ENCODE measurements at places on chromosomes 16 and 17.

GRCh38 chr17:16878606-16879005, 93.3 kb downstream of the TNFRSF13B start:
- no peak for DNase-seq

- no peak for DNase-seq
Measured at GRCh38 chr17:82158825-82159224, 53.8 kb downstream of the CCDC57 start.

DNA sequence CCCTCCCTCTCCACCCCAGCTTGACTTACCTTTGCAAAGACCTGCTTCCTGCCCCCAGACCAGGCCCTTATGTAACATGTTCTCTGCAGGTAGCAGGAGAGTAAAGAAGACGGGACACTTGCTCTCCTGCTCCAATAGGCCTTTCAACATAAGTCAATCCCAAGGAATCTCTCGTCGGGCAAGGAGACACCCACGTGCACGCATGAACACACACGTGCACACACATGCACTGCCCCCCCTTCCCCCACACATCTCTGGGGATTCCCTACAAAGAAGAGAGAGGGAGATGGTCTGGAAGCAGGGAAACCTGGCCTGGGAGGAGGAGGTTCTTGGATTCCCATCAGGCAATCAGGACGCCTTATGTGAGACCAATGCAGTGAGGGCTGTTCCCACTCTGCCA, 41.4 kb downstream of the ABCC12 start:
- no peak for DNase-seq

GRCh38 chr17:18858567-18859245, 775 bp downstream of the PRPSAP2 start:
- no peak for DNase-seq

DNA sequence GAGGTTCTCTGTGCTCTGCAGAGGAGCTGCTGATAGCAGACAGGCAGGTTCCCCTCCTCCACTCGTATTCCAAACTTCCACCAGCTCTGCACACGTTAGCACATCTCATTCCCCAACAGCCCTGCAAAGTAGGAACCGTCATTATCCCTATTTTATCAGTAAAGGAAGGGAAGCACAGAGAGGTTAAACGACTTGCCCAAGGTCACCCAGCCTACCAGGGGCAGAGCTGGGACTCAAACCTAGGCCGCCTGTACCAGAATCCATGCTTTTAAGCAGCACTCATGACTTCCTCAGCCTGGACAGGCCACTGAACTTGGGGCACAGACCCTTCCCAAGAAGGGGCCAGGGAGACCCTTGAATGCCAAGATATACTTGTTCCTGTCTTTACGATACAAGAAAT, 75.2 kb downstream of the CRISPLD2 start:
- DNase-seq: no peak

GRCh38 chr17:76983075-76983775, 115.0 kb downstream of the MGAT5B start:
- DNase-seq: no peak

DNA sequence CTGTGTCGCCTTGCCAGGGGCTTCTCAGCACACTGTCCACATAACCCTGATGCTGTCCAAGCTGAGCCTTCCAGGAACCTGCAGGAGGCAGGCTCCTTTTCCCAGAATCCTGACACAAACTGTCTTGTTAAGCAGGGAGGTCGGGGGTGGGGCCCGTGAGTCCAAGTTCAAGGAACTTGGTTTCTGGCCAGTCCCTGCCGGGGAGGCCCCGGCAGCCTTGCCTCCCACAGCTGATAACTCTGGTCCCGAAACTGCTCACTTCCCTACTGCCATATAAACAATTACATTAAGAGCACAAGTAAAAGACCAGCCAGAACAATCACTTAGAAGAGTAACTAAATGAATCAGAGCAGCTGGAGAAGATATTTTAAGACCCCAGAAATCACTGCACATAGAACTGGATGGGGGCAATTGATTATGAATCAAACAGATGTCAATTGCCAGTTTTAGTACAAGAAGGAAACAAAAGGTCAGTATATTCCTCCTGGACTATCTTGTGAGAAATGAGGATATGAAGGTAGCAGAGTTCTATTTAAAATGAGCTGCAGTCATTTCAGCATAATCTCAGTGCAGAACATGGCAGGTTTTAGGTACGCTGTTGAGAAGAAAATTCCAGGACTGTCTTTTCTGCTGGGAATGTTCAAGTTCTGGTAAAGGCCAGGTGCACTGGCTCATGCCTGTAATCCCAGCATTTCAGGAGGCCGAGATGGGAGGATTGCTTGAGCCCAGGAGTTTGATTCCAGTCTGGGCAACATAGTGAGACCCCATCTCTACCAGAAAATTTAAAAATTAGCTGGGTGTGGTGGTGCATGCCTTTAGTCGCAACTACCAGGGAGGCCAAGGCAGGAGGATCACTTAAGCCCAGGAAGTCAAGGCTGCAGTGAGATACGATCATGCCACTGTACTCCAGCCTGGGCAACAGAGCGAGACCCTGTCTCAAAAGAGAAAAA, 169.8 kb downstream of the PITPNC1 start:
- no peak for DNase-seq

- DNase-seq: no peak
Measured at GRCh38 chr17:27520491-27521185, 64.4 kb downstream of the KSR1 start.

GRCh38 chr16:29991571-29991904, 3.9 kb downstream of the HIRIP3 start:
- DNase-seq: no peak

DNA sequence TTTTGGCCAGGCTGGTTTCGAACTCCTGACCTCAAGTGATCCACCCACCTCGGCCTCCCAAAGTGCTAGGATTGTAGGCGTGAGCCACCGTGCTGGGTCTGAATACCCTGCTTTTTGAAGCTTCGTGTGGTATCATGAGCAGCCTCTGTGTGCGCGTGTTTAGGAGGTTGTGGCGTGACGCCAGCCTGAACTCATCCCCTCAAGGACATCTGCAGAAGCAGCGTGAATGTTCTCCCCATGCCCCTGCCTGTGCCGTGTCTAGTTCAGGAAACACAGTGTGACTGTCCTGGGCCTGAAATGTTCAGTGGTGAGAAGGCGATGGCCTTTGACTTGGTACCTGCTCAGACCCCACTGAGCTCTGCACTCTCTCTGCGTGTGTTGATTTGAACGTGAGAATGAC, 35.6 kb downstream of the RNF213 start:
- DNase-seq: no peak

DNA sequence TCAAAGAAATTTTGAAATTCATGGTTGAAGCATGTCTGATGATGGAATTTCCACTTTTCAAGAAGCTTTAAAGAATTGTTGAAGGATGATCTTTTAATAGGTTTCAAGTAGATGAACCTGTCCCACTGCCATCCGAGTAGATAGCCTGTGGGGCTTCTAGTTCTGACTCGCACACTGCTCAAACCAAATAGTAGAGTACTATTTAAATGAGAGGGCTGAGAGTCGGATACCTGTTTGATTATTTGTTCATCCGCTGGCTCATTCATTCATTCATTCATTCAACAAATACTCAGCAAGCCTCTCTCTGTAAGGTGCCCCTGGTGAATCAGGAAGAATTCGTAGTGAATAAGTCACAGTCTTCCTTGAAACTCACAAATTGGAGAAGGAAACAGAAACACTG, 108.2 kb upstream of the IRX5 start:
- DNase-seq: no peak

- DNase-seq: no peak
Measured at GRCh38 chr17:7523033-7523432, 25.8 kb upstream of the TNFSF12 start.

- no peak for DNase-seq
Measured at GRCh38 chr17:73234736-73235135, 26.9 kb downstream of the CPSF4L start.

DNA sequence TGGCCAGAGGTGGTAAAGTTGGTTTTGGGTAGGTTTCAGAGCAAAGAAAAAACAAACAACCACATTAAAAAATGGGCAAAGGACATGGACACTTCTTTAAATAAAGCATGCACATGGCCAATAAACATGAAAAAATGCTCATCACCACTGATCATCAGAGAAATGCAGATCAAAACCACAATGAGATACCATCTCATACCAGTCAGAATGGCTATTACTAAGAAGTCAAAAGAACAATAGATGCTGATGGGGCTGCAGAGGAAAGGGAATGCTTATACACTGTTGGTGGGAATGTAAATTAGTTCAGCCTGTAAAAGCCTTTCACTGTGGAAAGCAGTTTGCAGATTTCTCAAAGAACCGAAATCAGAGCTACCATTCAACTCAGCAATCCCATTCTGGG, 598.4 kb upstream of the SOX9 start:
- DNase-seq: no peak

DNA sequence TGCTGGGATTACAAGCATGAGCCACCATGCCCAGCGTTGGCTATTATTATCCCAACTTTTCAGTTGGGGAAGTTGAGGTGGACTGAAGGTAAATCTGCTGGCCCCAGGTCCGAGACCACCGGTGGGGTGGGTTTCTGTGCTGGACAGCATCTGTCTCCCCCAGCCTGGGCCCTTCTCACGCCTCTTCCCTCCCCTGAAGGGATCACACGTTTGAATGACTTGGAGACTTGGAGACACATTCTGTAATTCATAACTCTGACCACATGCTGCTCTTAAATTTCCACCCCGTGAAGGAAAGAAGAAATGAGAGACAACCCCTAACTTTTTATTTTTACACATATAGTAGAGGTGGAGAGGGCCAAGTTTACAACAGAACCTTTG, 109.8 kb downstream of the MSI2 start:
- DNase-seq: no peak

- DNase-seq: no peak
Measured at GRCh38 chr16:24852281-24852721, 6.5 kb downstream of the SLC5A11 start.

DNA sequence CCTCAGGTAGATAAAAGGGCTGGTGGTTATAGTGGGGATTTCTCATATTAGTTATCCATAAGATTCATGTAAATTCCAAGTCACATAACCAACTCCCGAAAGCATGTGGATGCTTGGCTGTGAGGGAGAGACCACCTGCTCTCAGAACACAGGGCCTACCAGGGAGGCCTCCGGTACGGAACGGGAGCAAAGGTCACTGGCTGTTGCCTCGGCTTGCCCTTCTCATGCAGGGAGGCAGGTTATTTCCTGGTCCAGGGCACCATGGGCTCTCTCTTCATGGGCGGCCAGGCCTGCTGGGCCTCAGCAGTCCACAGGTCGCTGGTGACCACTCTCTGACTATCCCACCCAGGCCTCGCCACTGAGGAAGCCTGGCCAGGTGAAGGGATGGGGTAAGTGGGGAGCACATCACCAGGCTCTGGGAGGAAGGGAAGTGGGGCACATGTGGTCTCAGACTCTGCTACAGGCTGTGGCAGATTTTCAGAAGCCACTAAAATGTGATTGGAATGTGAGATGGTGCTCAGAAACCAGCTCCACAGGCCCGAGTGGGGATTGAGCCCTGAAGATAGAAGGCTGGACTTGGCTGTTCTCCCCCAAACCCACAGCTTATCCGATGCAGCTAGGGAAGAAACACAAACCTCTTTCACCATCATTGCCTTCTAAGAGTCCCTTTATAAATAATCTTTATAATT, 45.4 kb downstream of the HNF1B start:
- DNase-seq: no peak

DNA sequence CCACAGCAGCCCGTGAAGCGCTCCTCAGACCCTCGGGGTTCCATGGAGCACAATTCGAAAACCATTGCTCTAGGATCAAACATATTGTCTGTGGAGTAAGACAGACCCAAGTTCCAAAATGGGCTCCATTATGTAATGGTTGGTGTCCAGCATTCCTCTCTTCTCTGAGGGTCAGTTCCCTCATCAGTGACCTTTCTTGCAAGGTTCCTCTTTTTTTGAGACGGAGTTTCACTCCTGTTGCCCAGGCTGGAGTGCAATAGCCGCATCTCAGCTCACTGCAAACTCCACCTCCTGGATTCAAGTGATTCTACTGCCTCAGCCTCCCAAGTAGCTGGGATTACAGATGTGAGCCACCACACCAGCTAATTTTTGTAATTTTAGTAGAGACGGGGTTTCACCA, 28.4 kb downstream of the PLXDC1 start:
- DNase-seq: no peak

GRCh38 chr16:66222756-66223155, 143.7 kb upstream of the CDH5 start:
- no peak for DNase-seq

DNA sequence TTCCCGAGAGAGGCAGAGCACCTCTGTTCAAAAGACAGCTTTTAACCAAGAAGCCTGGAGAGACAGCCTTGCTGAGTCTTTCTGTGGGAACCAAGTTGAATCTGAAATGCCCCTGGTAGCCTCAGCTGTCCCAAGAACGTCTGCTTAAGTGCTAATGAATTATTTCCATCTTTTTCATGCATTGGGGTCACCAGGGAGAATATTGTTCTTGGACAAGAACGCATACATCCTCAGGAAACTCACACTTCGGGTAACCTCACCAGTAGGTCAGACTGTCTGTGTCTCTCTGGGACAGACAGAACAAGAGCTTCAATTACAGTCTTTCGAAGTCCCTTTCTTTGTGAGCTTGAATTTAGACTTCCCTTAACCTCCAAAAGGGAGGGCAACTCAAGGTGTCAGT, 134.6 kb upstream of the ADAMTS18 start:
- no peak for DNase-seq

DNA sequence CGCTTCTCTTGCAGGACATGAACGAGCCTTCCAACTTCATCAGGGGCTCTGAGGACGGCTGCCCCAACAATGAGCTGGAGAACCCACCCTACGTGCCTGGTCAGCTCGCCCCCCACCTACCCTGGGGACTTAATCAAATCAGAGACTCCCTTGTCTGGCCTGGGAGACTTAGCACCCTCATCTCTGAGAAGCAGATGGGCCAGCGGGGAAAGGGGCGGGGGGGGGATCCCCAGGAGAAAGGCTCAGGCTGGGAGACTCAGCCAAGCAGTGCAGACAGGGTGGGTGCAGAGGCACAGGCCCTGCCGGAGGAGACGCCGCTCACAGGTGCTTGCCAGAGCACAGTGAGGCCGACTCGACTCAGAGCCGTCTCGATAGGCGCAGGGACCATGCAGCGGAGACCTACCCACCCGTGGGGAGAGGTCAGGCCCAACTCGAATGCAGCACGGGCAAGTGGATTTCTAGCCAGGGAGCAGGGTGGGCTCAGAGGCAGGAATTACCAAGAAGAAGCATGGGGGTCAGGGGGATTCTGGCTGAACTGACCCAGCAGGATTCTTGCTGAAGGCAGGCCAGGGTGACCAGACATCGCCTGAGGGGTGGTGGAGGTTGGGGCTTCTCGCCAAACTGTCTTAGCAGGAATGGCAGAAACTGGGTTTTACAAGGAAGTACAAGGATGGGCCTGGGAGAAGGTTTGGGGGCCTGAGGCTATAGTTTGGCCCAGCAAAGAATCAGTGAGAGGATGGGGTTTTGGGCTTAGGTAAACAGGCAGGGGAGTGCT, 9.7 kb downstream of the GAA start:
- DNase-seq: no peak

DNA sequence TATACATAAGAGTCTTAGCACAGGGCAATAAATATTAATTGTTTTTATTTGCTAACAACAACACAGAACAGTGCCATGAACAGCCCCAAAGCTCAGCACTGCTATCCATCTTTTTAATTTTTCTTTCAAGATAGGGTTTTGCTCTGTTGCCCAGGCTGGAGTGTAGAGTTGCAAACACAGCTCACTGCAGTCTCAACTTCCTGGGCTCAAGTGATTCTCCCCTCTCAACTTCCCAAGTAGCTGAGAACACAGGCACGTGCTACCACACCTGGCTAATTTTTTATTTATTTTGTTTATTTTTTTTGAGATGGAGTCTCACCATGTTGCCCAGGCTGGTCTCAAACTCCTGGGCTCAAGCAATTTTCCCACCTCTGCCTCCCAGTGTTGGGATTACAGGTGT, 47.6 kb upstream of the AKAP1 start:
- no peak for DNase-seq

Data from NCI-H2029 treated with DMSO at 0.1 percent for 48 hours (cell line).